ENCODE measurements at places on chromosomes 4 and X.

DNA sequence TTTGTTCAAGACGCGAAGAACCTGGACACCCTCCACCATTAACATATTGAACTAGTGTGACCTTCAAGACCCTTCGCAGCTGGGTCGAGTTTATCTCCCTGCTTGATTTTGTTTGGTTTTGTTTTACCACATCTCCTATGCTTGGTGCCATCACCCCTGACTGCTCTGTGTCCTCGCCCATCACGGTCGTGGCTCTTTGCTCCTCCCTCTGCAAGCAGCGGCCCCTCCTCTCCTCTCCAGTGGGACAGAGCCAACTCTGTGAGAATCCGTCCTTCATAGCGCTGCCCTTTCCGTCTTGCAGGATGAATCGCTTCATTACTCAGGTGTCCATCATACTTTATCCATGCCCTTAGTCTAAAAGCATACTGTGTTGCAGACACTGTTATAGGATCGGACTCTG, 9.1 kb upstream of the FAM149A start:
- no peak for DNase-seq

DNA sequence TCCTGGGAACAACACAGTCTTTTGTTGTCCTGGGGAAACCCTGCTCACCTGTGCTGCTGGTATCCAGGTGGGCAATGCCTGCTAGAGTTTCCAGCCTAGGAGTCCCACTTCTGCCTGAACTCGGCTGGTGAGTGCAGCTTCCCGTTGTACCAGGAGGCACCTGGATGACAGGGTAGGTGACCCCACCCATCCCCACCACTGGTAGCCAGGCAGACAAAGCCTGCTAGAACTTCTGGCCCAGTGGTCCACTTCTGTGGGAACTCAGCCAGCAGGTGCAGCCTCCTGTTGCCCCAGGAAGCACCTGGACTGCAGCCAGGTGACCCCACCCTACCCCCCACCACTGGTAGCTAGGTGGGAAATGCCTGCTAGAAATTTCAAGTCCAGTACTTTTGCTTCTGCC, 9.7 kb upstream of the TCEAL2 start:
- DNase-seq, result no peak

DNA sequence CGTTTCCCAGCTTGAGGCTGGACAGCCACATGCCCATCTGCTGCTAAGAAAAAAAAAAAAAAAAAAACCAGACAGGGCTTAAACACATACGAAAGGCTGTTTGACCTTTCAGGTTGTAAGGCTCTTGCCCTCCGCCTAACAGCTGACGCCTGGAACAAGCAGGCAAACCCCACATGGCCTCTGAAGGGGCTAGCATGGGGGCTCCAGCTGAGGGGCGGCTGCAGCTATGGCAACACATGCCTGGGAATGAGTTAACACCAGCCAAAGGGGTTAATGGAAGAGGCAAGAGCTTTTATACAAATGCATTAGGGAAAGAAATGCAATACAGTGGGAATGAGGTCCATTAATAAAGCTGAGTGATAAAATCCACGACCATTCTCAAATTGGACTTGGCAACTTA, 183.6 kb downstream of the ENOX2 start:
- no peak for DNase-seq

DNA sequence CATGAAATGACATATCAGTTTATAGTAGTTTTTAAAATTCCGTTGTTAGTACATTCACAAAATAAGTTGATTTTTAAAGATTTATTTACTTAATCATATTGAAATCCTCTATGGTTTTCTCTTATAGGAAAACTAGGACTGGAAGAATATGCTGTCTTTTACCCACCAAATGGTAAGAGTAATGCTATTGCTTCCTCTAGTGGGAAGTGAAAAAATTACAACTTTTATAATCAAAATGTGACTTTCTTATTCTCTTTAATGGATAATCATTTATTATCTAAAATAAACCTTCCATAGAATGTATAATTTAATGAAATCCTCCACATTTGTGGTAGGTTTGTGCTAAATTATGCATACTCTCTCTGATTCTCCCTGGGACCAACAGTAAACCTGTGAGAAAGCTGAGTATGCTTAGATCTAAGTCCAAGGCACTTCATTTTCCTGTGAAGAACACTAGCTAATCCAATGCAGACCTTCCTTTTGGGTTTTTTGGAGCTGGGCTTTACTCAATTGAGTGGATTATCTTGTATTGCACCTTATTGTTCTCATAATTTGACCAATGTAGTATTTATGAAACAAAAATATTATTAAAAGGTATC, 136.2 kb downstream of the TBC1D19 start:
- no peak for DNase-seq

DNA sequence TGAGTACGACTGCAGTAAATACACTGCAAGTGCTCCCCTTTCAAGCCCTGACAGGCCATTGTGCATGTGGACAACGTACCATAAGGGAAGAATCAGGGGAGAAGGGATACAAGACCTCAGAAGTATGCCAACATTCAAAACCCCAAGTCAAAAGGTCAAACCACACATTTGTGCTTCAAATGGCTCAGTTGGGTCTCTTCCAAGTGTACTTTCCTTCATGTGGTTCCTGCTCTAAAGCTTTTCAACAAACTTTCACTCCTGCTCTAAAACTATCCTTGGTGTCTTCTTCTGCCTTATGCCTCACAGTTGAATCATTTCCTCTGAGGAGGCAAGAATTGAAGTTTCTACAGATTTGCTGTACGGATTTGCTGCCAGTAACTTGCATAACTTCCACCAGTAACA, 305.7 kb upstream of the SLIT2 start:
- DNase-seq, result no peak

- DNase-seq, result no peak
Measured at GRCh38 chr4:146033149-146033548, 94.5 kb upstream of the ZNF827 start.

GRCh38 chrX:38268011-38268410, 47.3 kb upstream of the SRPX start:
- DNase-seq, result no peak

DNA sequence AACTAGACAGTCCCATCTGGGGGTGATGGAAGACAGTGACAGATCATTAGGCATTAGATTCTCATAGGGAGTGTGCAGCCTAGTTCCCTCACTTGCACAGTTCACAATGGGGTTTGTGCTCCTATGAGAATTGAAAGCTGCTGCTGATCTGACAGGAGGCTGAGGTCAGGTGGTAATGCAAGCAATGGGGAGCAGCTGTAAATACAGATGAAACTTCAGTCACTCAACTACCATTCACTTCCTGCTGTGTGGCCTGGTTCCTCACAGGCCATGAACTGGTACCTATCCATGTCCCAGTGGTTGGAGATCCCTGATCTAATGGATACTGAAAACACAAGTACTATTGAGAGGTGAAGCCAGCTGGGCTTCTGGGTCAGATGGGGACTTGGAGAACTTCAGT, 72.5 kb downstream of the AGTR2 start:
- DNase-seq, result no peak

GRCh38 chr4:101102114-101102742, 245.1 kb downstream of the PPP3CA start:
- no peak for DNase-seq
